ENCODE measurements at places on chromosomes 6 and 20. TPM values are rescaled to one million over a fixed set of nuclear protein-coding genes. Genes with fewer than 3 reads are reported as not detected.

- no peak for DNase-seq
Measured at GRCh38 chr6:149305372-149305771, 12.1 kb upstream of the TAB2 start.

- no peak for DNase-seq
Measured at GRCh38 chr6:156804402-156804801, 27.2 kb downstream of the ARID1B start.

DNA sequence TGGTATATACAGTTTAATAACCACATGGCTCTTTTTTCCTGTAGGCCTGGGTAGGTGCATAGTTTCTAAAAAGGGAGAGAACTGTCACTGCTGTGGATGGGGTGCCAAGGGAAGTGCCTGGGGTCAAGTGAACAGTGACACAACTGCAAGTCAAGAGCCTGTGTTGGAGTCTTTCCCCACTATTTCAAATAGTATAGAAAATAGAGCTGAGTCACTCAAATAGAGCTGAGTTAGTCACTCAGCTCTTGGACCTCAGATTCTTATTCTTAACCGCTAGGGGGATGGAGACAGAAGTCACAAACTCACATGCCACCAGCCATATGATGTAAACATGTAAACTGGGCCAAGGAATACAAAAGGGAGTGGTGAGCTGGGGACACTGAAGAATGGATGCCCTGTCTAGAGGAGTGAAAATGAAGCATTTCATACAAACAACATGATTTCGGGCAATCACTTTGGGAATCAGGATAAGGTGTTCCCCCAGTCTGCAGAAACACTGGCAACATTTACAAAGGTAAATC, 2.1 kb downstream of the NQO2 start:
- peak; percentile 83 for DNase-seq

DNA sequence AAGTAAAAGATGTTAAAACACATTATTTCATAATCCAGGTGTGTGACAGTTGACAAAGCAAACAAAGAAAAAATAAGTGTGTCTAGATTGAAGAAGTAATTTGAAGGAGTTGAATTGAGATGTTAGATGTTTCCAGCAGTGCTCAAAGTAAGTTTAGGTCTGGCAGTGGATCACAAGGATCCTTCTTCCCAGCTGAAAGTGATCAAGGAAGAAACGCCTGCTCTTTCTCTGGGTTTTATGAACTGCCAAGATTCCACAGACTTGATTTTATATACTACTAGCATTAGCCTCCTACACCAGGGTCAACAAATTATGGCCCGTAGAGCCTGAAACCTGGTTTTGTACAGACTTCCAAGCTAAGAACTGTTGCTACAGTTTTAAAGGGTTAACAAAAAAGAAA, 30.3 kb downstream of the STX7 start:
- no peak for DNase-seq

GRCh38 chr20:53085720-53086119, 113.6 kb downstream of the TSHZ2 start:
- no peak for DNase-seq

DNA sequence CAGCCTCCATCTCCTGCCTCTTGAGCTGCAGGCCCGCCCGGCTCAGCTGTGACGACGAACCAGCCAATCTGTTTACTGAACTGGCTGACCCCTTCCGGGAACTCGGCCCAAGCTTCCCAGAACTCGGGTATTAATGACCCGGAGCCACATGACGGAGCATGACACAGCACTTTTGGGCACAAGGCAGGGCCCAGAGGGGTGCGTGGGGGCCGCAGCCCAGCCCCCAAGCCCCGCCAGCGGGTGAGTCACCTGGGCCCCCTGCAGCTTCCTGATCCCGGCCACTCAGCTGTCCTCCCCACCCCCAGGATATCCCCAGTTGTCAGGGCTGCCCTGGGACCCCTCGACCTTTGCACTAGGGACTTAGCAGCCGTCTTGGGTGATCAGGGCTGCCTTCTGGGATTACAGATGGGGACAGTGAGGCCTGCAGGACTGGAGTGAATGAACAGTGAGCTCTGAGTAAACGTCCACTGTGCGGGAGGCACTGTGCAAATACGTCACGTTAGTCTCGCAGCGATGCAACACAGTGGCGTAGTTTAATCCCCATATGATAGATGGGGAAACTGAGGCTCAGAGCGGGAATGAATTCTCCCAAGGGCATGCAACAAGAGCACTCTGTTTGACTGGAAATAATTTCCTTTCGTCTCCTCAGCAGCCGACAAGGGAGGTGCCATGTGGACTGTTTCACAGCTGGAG, 102.1 kb downstream of the CEBPB start:
- DNase-seq = peak; percentile 88

GRCh38 chr20:17806739-17807441, 107.1 kb downstream of the BANF2 start:
- no peak for DNase-seq

GRCh38 chr6:125884634-125885371, 71.8 kb upstream of the HINT3 start:
- no peak for DNase-seq

DNA sequence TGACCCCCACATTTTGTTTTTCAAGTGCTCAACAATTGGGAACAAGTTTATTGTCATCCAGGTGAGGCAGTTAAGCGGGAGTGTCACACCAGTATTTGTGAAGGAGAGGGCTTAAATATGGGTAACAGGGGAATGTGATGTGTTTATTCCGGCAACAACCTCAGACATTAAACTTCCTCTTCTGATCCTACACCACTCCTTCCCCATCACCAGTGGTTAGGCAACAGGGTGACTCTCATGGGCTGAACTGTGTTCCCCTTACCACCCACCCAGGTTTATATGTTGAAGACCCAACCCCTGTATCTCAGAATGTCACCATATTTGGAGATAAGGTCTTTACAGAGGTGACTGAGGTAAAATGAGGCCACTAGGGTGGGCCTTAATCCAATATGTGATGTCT, 52.1 kb upstream of the RNF182 start:
- DNase-seq = no peak

- peak; percentile 4 for DNase-seq
Measured at GRCh38 chr6:154605178-154605881, 94.8 kb upstream of the CNKSR3 start.

DNA sequence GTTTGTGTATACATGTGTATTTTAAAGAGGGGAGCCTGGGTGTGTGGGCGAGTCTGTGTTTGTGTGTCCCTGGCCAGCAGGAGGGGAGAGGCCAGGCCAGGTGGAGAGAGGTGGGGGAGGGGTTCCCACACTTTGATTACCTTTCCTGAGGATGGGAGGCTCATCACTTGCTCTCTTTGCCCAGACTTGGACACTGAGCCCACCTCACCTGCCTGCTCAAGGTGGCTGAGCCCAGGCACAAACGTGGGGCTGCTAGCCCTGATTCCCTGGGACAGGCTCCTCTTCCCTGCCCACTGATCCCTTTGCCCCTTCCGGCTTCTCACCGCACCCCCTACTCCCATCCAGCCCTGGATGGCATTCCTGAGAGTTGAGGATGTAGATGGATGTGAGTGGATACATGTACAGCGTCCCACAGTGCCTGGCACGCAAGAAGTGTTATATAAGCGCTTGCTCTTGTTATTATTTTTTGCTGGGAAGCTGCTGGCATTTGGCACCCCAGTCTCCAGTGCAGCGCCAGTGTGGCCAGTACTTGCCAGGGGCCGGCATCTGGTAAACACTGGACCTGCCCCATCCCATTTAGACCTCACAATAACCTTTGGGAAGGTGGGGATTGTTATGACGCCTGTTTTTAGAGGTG, 2.7 kb downstream of the CEBPB start:
- no peak for DNase-seq

GRCh38 chr6:117494694-117495318, 12.3 kb downstream of the DCBLD1 start:
- peak; percentile 49 for DNase-seq

- no peak for DNase-seq
Measured at GRCh38 chr6:22327881-22328280, 31.0 kb upstream of the PRL start.

Gene TINAG
- total RNA-seq = not detected

Gene GDAP1L1
- total RNA-seq = not detected

Gene HCRTR2
- total RNA-seq = not detected

Gene PPP1R16B
- total RNA-seq = 247 TPM
